KG1 (cell line): ENCODE measurements at places on chromosomes 5 and 9.

GRCh38 chr9:122863407-122863806 is 35.0 kb upstream of the PDCL start:
- no peak for DNase-seq

DNA sequence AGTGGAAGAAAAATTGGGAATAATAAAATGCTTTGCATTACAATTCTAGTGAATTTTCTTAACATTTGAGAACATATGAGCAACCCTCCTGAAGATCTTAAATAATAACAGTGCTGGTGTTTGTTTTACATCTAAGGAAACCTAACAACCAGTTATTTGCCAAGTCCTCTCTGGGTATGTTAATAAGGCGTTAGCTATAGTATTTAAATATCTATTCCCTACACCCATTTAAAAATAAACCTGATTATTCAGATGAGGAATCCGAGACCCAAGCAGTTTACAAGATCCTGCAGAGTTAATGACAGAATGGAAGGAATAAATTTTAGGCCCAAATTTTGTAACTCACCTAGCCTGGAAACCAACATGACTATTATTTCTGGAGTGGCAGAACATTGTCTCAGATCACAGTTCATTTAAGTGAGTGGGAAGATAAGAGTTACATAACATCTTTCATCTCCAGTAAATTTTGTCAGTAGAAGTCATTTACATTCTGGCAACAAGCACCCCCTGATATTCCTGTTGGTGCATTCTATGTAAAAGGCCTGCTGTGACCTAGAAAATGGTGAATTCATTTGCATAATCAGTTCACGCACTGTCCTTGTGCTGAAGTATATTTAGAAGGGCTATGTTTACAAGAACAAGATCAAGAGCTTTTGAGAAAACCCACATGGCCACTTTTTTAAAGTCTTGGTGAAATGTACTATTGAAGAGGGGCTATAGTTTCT is 148.2 kb downstream of the COX7C start:
- no peak for DNase-seq

DNA sequence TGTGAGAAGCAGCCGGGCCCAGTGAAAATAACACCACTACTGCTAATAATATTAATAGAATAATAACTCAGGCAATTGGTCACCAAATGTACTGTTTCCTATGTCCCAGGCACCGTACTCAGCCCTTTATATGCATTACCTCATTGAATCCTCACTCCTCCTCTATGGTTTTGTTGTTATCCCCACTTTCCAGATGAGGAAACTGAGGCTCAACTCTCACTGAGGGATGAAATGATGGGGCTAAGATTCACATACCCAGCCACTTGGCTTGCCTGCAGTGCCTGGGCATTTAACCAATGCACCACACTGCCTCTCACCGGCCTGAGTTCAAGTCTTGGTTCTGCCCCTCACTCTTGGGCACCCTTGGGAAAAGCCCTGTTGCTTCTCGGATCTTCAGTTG is 34.1 kb downstream of the WHRN start:
- no peak for DNase-seq

- no peak for DNase-seq
Observed at GRCh38 chr5:1552521-1553255, 28.9 kb upstream of the LPCAT1 start.

- no peak for DNase-seq
Observed at GRCh38 chr9:131771646-131772045, 31.8 kb upstream of the RAPGEF1 start.

GRCh38 chr9:130443840-130444492 is 795 bp upstream of the ASS1 start:
- DNase-seq, result no peak

- DNase-seq, result no peak
Observed at GRCh38 chr9:135152614-135153334, 65.3 kb downstream of the OLFM1 start.

DNA sequence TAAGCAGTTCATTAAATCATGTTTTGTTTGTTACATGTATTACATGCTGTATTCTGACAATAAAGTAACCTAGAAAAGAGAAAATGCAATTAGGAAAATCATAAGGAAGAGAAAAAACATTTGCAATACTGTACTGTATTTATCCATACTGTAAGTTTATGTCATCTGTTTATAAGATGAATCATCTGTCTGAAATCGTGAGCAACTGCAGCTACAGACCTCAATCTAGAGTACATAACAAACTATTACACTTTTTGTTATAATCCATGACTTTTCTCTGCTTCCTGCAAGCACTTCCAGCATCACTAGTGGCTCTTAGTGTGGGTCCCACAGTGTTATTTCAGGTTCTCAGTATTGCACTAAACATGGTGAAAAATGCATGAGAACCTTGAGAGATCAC is 144.4 kb upstream of the NR4A3 start:
- no peak for DNase-seq

DNA sequence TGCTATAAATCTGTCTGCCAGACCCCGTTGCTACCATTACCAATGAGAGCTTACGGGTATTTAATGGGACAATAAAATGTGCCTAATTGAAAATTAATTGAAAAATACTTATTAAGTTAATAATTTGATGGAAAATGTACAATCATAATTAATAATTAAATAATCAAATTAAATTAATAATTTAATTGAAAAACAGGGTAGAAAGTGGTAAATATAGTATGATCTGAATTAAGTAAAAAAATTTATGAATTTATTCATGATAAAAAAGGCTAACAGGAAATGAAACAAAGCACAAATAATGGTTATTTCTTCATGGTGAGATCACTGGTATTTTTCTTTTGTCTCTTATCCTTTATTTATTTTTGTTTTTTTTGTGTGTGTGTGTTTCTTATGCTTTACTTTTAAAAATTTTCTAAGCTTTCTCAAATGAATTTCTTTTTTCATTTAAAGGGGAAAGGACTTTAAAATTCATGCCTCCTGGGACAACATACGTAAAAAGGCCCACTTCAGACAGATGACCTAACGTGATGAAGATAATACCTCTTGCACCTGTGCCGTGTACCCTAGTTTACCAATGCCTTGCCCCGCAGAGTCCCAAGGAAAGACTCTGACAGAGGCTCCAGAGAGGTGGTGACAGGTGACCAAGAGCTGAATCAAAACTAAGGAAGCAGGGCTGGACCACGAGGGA is 24.0 kb upstream of the RXRA start:
- no peak for DNase-seq

DNA sequence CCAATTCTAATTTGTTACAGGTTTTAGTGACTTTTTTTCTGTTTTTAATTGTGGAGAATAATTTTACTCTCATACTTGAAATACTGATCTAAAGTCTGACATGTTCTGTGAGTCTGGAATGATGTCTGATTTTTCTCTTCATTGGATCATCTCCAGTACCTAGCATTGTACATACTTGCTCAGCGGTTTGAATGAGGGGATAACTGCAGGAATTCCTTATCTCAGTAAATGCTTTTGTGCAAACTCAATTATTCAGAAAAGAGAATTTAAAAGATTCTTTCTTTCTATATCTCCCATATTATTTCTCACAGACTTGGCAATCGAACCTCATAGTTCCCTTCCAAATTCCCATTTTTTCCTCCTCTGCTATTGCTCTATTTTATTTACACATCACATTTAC is 397.9 kb upstream of the SGCD start:
- no peak for DNase-seq

GRCh38 chr5:109922381-109922995 is 232.8 kb downstream of the MAN2A1 start:
- DNase-seq, result no peak

DNA sequence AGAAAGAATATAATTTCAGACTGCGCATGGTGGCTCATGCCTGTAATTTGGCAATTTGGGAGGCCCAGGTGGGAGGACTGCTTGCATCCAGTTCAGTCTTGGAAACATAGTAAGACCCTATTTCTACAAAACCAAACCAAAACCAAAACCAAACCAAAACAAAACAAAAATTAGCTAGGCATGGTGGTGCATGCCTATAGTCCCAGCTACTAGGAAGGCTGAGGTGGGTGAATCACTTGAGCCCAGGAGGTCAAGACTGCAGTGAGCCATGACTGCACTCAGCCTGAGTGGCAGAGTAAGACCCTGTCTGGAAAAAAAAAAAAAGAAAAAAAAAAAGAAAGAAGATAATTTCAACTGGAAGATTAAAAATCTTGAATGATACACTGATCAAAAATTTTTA is 137.0 kb upstream of the ACOT12 start:
- DNase-seq, result no peak

- DNase-seq, result no peak
Observed at GRCh38 chr5:150159741-150160179, 4.1 kb upstream of the PDGFRB start.

- DNase-seq, result no peak
Observed at GRCh38 chr5:138449501-138450239, 10.8 kb downstream of the REEP2 start.

- DNase-seq, result no peak
Observed at GRCh38 chr5:177336112-177336511, 15.4 kb downstream of the LMAN2 start.

DNA sequence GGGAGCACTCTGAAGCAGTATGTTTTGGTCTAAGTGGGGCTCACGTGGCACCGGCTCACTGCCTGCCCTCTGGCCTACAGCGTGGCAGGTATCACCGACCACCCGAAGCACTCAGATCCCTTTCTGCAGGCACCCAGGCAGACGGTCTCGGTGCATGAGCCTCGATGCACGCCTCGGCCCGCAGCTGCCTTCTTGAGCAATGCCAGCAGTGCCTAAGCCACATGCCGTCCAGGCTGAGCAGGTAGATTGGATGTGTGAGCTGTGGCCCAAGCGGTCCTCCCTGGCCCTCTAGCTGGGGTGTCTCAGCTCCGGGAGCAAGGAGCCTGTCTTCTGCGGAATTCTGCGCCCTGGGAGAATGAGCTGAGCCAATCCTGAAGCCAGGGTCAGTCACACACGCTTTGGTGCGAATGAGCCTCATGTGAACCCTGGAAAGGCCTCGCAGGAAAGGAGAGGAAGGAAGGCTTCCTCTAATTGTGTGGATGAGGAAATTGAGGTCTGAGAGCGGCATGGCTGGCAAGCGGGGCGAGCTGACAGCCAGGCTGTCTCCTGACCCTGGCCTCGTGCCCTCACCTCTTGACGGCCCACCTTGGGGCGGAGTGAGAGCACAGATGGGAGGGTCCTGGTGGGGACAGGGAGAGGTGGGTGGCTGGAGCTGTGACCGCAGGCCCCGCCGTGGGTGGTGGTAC is 14.4 kb downstream of the RXRA start:
- no peak for DNase-seq

DNA sequence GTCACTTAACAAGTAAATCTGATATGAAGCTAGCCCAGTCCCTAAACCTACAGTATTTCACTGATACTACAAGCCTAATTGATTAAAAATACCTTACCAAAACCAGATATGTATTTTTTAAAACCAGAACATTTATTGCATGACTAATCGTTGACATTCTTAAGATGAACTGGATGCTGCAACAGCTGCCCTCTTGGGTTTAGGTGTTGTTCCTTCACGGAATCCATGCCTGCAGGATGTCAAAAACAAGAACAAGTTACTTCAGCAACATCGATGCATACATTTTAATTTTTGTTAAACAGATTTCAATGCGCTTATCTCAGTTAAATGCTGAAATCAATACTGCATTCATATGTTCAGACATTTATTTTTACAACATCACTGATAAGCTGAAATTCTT is 2.7 kb downstream of the RPL37 start:
- DNase-seq, result no peak

DNA sequence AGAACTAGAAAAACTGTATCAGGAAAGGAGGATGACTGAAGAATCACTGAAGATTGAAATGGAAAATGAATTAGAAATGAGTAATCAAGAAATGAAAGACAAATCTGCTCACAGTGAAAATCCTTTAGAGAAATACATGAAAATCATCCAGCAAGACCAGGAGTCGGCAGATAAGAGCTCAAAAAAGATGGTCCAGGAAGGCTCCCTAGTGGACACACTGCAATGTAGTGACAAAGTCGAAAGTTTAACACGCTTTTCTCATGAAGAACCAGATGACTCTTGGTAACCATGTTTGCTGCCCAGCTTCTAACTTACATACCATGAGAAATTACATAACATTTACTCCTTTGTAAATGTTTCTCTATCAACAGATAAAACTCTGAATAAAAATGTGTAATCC is 37.1 kb downstream of the CPLANE1 start:
- DNase-seq, result no peak

DNA sequence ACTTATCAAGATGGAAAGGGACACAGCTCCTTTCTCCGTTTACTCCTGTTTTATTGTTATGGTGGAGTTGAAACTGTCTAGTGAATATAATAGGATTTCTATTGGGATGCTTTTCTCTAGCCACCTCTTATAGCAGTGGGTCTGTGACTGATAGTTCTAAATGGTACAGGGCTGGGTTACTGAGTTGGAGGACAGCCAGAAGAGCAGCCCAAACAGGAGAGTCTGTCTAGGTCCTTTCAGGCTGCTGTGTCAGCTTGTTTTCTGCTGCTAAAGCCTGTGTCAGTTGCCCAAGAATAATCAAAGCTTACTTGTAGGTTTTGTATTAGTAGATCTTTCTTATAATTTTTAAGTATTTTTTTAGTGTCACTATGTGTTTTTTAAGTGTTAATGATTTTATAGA is 356.0 kb upstream of the SEMA6A start:
- no peak for DNase-seq

DNA sequence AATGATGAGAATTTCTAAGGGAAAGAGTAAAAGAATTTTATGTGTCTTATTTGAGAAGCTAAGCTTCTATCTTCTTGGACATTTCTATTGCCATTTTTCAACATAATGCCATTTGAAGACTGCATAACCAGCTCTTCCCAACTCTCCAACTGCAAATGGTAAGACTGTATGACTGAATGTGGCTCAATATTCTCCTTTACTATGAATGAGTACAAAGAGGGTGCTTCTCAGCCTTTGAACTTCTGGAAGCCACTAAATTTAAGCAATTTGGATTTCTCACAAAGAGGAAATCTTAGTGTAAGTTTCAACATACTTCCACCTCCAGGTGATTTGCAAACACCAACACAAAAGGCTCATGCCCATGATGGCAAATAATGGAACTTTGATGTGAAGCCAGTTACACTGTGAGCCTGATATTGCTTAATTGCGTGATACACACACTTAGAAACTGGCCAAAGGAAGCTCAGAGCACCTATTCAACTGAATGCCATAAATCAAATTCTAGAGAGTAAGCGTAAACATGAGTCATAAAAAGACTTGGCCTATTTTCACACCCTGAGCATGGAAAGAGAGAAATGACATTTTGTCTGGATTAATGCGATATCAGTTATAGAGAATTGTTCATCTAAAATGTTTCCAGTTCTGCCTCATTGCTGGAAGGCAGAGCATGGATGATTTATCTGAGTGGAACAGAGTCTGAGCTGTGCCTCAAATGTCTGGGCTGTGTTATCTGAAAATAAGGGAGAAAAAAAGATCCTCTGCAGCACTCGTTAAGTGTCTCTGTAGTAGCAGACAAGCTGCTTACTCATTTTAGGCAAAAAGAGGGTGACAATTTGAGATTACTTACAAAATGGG is 145.3 kb downstream of the PLK2 start:
- DNase-seq, result no peak
